Skeletal muscle cell (primary cell): ENCODE measurements at places on chromosomes 11 and 22.

GRCh38 chr11:65506290-65506771 lies 7.5 kb downstream of the MALAT1 start:
- DNase-seq: no peak

DNA sequence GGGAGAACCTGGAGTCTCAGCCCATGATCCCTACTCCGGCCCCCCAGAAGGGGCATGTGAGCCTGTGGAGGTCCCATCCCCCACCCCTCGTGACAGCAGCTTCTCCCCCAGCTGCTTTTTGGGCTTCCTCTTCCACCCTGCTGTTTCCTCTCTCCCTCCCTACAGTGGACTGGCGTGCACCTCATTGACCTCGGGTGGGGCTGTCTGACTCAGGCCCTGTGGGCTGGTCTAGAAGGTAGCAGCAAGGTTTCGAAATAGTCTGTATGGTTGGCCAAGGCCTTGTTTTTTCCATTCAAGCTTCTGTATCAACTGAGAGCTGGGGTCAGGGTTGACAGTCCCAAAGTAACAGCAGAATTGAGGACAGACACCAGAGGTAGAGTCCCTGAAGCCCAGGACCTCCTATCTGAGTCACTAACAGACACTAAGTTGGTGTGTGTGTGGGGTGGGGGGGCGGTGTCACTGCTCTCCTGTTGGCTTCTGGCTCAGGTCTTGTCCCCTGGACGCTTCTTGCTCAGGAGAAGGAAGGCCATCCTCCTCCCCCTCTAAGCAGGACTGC lies 7.7 kb downstream of the SLC37A2 start:
- DNase-seq: no peak

- DNase-seq: no peak
Measured at GRCh38 chr11:72768581-72768980, 16.4 kb upstream of the ARAP1 start.

GRCh38 chr11:122020902-122021301 lies 95.1 kb downstream of the BLID start:
- DNase-seq: no peak

GRCh38 chr11:44893846-44894617 lies 56.7 kb downstream of the TP53I11 start:
- no peak for DNase-seq

DNA sequence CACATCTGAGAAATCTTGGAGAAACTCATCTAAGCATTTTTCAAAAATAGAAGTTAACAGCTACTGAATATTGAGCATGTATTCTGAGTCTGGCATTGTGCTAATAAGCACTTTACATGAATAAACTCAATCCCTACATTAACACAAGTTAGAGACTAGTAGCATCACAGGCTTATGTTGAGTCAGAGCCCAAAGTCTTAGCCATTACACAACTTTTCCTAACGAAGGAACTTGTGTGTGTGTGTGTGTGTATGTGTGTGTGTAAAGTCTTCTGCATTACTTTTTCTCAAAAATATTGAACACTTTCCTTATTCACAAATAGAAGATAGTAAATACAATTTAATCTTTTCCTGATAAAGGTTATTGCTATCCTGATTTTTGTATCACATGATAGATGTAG lies 8.7 kb upstream of the CLPB start:
- DNase-seq: no peak

DNA sequence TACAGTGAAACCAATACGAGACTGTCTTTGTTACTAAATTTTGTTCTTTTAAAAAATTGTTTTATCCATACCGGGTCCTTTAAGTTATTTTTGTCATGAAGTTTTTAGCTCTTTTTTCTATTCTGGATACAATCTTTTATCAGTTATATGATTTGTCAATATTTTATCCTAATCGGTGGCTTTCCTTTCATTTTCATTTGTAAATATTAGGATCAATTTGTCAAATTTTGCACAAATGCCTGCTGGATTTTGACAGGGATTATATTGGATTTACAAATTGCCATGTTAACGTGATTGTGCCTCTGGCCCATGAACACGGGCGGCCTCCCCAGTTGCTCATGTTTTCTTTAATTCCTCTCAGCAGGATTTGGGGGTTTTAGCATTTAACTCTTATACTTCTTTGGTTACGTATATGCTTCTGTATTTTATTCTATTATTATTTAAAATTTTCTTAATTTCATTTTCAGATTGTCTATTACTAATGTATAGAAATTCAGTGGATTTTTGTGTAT lies 20.7 kb upstream of the KRTAP5-6 start:
- DNase-seq: no peak
